ENCODE measurements at places on chromosomes 2 and 18. TPM values are rescaled to one million over a fixed set of nuclear protein-coding genes. Genes with fewer than 3 reads are reported as not detected.

The ERICH2 gene
- total RNA-seq, result 0.43 TPM

The ITGA6 gene
- 10.2 TPM for total RNA-seq

The KCNIP3 gene
- total RNA-seq, result 3.5 TPM

The PPP1R1C gene
- 2.2 TPM for total RNA-seq

The EGR4 gene
- total RNA-seq, result not detected
